ENCODE measurements at places on chromosomes 2 and 18.

DNA sequence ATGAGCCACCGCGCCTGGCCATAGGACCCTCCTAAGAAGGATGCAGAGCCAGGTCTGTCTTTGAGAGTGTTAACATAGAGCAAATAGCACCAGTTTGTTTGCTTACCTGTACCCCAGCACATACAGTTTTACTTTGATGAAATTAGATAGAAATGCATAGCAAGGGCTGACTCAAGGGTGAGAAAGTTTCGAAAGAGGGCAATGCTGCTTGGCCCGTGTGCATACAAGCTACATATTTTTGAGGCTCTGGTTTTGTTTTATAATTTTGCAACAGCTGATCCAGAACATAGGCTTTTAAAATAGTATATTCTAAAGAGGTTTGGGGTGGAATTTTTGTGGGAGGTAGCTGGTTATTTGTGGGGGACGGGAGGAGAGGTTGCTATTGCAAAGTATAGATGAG, 151.7 kb downstream of the MCFD2 start:
- no peak for DNase-seq

DNA sequence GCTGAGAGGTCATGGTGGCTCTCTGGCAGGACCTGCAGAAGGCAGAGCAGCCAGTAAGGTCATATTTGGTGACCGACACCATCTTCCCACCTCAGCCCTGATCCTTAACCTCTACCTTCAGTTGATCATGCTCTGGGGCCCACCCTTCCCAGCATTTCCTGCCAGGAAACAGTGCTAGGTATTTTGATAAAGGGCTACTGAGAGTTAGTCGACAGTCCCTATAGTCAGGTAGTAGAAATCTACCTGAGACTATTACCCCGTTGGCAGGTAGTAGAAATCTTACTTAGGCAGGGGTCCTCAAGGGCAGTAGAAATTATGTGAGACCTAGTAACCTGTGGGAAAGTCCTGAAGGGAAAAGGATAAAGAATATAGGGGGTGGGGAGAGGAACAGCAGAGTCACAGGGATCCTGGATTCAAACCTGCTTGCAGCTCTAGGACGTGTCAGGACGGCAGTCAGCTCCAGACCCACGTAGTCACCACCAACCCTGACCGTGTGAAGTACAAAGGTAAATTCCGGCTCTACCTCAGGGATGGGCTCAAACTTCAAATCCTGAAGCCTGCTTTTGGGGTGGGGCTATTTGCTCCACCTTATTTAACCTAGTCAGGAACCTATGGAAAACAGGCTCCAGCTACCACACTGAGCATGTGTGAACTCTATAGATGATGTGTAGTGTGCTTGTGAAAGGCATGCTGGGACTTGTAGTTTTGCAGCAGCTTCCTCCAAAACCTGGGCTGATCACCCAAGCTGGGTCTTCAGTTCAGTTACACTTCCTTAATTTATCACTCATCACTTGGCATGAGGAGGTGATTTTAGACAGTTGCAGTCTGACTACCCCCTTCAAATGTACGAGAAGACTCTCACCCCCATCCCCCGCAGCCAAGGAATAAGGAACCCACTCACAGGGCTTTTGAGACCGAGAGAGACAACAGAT, at the start of gene DQX1:
Gene DQX1 (minus strand): TSS at position 515 of the 932 bp plus-strand sequence. CDS start 502 bp downstream, at position 13.
- DNase-seq, result no peak

DNA sequence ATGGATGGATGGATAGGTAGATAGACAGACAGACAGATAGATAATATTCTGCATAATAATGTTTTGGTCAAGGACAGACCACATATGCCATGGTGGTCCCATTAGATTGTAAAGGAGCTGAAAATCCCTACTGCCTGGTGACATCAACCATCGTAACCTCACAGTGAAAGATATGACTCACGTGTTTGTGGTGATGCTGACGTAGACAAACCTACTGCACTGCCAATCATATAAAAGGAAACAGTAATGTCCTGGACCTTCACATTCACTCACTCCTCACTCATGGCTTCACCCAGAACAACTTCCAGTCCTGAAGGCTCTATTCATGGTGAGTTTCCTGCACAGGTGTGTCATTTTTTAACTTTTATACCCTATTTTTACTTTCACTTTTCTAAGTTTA, 202.9 kb upstream of the TPO start:
- no peak for DNase-seq

DNA sequence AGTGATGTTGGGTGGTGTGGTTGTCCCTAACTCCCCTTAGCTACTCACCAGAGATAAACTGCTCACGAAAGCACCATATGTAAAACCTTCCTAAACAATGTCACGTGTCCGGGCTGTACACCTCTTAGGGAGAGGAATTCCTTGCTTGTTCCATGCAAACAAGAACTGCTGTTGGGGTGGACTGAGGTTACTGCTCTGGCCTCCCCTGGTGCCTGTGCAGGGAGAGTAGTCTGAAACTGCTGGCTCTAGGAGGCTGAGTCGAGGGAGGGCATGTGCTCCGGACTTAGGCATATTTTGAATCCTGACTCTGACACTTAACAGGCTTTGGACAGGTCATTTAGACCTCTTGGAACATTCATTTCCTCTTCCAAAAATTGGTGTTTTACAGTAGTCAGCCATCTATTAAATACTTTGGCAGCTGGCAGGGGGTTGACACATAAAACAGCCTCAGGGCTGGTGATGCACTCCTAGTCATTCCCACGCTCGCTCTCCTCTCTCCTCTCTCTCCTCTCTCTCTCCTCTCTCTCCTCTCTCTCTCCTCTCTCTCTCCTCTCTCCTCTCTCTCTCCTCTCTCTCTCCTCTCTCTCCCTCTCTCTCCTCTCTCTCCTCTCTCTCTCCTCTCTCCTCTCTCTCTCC, 10.6 kb downstream of the THNSL2 start:
- DNase-seq, result peak; percentile 33

- DNase-seq, result no peak
Measured at GRCh38 chr2:127377262-127377661, 10.5 kb downstream of the MAP3K2 start.

DNA sequence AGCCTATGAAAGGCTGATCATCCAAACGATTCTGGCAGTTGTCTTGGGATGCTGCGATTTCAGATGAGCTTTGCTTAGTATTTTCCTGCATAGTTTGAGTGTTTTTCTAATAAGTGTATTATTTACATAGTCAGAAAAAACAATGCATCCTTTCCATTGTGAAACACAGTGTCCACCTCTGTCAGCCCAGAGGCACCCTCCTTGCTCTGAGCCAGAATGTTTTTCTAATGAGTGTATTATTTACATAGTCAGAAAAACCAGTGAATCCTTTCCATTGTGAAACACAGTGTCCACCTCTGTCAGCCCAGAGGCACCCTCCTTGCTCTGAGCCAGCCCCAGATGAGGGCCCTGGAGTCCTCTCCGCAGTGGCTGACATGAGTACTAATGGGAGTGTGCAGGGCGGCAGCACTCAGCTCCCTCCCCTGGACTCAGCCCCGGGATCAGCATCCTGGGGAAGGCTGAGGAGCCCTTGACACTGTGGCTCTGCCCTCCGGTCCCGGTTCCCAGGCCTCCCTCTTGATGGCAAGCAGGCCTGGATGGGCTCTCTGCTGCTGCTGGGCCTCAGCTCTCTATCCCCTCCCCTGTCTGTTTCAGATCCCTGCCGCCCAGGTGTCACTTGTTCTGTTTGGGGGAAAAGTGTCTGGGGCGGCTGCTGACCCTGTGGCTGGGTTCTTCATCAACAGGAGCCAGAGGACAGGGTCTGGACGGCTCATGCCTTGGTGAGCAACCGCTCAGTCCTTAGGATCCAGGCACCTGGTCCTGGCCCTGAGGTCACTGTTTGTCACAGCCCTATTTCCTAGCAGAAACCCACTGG, 5.9 kb downstream of the MFSD2B start:
- peak; percentile 85 for DNase-seq

GRCh38 chr2:222982010-222982908, 69.7 kb upstream of the KCNE4 start:
- peak; percentile 93 for DNase-seq

GRCh38 chr2:95031726-95032116, 6.2 kb downstream of the MAL start:
- no peak for DNase-seq

GRCh38 chr18:32443706-32444215, 26.9 kb downstream of the GAREM1 start:
- no peak for DNase-seq

DNA sequence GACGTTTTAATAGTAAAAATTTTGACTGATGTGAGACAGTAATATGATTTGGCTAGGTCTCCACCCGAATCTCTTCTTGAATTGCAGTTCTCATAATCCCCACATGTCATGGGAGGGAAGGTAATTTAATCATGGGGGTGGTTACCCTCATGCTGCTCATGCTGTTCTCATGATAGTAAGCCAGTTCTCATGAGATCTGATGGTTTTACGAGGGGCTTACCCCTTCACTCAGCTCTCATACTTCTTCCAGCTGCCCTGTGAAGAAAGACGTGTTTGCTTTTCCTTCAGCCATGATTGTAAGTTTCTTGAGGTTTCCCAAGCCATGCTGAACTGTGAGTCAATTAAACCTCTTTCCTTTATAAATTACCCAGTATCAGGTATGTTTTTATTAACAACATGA, 327.0 kb upstream of the CDH7 start:
- DNase-seq, result no peak

DNA sequence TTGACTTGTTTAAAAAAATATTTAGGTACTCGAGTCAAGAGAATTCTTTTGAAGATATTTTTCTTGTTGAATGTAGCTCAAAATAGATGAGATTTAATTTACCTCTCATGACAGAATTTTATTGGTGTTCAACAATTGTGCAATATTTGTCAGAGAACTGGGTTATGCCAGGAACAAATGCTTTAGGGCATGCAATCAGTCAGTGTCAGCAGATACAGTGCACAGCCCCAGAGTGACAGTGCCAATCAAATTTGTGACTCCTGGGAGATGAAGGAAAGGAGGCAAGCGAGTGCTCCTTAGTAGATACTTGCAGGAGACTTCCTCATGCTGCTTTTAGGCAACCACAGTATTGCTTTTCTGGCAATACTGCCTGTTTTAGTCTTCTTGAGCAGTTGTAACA, 81.2 kb upstream of the DSEL start:
- DNase-seq, result peak; percentile 12

- DNase-seq, result no peak
Measured at GRCh38 chr2:72146347-72147302, 1.0 kb downstream of the CYP26B1 start.

DNA sequence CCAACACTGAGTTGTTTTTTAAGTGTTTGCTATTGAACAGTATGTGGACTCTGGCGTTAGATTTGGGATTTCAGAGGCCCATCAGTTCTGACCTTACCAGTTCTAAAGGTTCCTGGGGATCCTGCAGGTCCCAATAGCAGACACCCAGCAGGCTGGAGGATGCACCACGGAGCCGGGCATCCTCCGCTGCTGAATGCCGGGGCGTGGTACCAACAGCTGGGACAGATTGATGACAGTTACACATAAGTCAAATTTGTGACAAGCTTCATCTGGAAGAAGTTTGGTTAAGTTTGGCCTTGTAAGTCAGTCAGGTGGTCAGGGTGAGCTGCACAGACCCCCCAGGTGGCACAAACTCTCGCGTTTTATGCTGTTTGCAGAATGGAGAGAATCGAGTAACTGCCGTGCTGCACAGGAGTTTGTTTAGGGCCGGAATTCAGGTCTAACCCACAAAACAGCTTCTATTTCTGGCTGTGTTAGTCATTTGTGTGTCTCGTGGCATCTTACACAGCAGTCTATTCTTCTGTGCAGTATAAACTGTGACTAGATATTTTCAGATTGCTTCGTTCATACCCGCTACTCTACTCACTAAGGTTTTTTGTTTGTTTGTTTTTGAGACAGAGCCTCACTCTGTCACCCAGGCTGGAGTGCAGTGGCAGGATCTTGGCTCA, 19.2 kb downstream of the CTDP1 start:
- no peak for DNase-seq

DNA sequence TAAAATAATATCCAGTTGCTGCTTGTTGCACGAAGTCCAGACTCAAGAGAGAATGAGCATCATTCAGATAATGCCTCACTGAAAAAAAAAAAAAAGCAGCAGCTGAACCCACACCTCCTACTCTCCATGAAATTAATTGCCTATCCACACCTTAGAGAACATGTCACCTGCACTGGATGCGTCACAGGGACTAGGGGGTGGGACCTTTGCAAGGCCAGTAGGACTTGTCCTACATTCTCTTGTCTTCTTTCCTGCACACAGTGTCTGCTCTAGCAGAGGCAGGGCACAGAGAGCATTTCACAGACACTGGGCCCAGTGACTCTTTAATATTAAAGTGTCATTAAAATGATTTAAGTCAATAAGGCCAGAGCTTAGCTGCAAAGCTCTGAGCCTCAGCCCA, at the start of gene ABCA12:
Gene ABCA12 (minus strand): TSS at position 148 of the 400 bp plus-strand sequence. CDS start 418 bp downstream, outside the sequence.
- no peak for DNase-seq

DNA sequence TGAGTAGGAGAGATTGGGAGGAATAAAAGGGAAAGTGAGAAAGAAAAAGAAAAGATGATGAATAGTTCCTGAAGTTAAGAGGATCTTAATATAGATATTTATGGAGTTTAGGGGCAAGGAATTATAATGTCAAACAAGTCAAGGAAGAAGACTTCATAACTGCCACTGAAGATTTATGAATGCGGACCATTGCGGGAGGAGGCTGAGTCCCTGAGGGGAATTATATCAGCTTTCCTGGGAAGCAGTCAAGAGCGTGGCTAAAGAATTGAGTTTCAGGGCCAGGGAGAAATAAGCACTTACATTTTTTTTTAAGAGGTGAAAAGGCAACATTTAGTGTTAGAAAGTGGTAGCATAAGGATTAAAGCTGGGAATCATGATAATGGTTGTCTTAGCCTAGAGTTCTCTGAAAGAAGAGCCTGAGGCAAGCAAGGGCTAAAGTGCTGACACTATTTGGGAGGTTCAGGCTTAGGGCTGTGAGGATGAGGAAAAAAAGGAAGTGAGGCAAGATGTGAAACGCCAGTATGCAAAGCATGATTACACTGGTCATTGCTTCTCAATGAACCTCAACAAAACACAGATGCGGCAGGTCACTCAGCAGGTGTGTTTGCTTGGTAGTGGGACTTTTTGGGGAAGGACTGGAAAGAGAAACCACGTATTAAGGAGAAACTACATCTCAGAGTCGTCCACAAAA, 217.1 kb downstream of the SLC4A3 start:
- no peak for DNase-seq

GRCh38 chr18:48843162-48843561, 107.6 kb downstream of the SMAD7 start:
- no peak for DNase-seq

DNA sequence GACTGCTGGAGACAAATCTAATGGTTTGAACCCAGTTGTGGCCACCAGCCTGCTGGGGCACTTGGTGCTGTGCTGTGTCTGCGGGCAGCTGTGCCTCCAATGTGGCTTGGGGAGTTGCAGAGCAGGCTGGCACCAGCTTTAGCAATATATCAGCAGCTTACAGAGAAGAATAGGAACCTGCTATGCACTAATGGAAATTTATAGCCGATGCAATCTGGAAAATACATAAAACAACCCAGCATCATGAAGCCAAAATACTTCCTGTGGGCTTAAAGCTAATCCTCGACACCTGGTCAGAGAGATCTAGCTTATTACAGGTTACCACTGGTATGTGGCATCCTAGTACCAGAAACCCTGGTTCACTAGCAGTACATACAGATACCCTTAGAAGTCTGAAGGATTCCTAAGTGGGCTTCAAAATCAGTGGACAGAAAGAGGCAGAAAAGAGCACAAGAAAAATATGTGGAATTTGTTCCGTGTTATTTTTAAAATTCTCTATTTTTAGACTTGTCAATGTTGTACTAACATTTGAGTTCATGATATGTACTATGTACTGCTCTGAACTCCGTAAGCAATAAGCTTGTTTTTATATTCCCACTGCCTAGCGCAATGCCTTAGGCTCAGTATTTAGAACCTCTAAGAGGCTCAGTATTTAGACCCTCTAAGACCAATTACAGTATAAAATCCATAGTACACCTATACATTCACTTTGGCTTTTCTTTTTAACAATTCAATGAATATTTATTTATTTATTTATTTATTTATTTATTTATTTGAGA, 194.7 kb downstream of the UXS1 start:
- no peak for DNase-seq
